ENCODE measurements at places on chromosomes 5 and 9. TPM values are rescaled to one million over a fixed set of nuclear protein-coding genes. Genes with fewer than 3 reads are reported as not detected.

The GRIN1 gene
- total RNA-seq: 4.3 TPM

The UGT3A1 gene
- total RNA-seq: 0.26 TPM

The ACOT12 gene
- 0.25 TPM for total RNA-seq

The SVEP1 gene
- 1.2 TPM for total RNA-seq

The FBN2 gene
- total RNA-seq: 35.1 TPM

The ZNF454 gene
- total RNA-seq: 0.54 TPM

The CD72 gene
- 0.56 TPM for total RNA-seq

The ZNF782 gene
- total RNA-seq: 11.0 TPM

The PTPRD gene
- total RNA-seq: 0.48 TPM

The AGXT2 gene
- total RNA-seq: 0.16 TPM

The PGM5 gene
- 2.4 TPM for total RNA-seq

The SPARC gene
- total RNA-seq: 436 TPM

The CATSPER3 gene
- total RNA-seq: 0.21 TPM

The SCGB3A1 gene
- not detected for total RNA-seq

The TLR4 gene
- total RNA-seq: 2.1 TPM

The SLCO4C1 gene
- total RNA-seq: 0.35 TPM

The SMAD5 gene
- total RNA-seq: 53.7 TPM

The SHISAL2B gene
- 0.68 TPM for total RNA-seq

The FBXL7 gene
- total RNA-seq: 19.0 TPM

The FBP1 gene
- not detected for total RNA-seq

The ITK gene
- total RNA-seq: not detected

The ARL14EPL gene
- 0.26 TPM for total RNA-seq

The NRARP gene
- 3.4 TPM for total RNA-seq

The PCDHB13 gene
- total RNA-seq: 5.6 TPM

The ERCC6L2 gene
- 86.2 TPM for total RNA-seq

The PCDHGA5 gene
- 0.63 TPM for total RNA-seq

The LURAP1L gene
- total RNA-seq: 7.7 TPM

The GABRA1 gene
- 0.73 TPM for total RNA-seq

The MSX2 gene
- total RNA-seq: 0.24 TPM

The SNX30 gene
- 9.8 TPM for total RNA-seq

The SREK1 gene
- 47.4 TPM for total RNA-seq

The CENPK gene
- total RNA-seq: 2.8 TPM

The PCDHGA4 gene
- 1.9 TPM for total RNA-seq

The TSLP gene
- 1.0 TPM for total RNA-seq

The PTGDS gene
- 4.1 TPM for total RNA-seq

Measured in motor neuron (in vitro differentiated cells).